ENCODE measurements at places on chromosomes 16 and 17.

DNA sequence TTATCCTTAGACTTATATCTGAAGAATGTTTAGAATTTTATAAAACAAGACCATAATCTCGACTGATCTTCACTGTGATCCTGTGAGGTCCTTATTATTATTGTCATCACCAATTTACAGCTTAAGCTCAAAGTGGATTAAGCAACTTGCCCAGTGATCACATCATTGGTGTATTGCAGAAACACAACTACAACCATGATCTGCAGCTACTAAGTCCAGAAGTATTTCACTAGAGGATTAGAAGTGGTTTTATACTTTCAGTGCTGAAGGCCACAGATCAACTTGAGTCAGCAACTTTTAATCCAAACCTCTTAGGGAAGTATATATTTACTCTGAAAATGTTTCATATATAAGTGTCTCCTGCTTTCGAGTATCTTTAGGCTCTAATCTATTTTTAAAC, 624.3 kb upstream of the SOX9 start:
- DNase-seq = no peak

- DNase-seq = no peak
Measured at GRCh38 chr16:88649924-88650748, 717 bp downstream of the CYBA start.

GRCh38 chr17:56540836-56541235, 52.7 kb upstream of the NOG start:
- no peak for DNase-seq

GRCh38 chr16:52099382-52099781, 447.6 kb downstream of the TOX3 start:
- DNase-seq = no peak

- no peak for DNase-seq
Measured at GRCh38 chr16:17511340-17511739, 40.6 kb upstream of the XYLT1 start.

DNA sequence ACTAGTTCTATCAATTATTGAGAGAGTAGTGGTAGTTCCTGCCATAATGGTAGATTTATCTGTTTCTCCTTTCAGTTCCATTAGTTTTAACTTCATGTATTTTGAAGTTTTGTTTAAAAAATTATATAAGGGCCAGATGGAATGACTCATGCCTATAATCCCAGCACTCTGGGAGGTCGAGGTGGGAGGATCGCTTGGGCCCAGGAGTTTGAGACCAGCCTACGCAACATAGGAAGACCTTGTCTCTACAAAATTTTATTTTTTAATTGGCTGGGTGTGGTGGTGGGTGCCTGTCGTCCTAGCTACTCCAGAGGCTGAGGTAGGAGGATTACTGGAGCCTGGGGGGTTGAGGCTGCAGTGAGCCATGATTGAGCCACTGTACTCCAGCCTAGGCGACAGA, 14.1 kb upstream of the UBTF start:
- no peak for DNase-seq

DNA sequence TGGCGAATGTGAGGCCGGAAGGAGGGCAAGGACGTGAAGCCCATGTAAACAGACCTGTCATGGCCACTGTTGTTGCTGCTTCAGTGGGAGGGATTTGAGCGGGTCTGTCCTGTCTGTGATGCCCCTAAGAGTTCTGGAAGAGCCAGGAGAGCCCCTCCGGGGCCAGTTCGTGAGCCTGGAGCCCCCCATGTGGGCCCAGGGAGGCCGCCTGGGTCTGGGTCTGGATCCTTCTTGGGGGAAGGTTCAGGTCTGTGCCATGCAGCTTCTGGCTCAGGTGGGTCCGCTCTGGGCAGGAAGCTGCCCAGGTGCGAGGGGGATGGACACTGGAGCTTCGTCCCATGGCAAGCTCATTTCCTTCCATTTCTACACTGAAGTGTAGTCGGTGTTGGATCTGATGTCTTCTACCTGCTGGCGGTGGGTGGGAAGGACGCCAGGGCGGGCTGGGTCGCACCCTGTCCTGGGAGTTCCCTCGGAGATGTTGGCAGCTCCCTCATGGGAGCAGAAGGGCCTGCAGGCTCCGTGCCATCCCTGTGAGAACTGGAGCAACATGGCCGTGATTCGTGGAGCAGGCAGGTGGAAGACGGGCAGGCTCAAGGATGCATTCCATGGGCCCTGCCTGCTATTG, 11.2 kb upstream of the WFIKKN1 start:
- DNase-seq = no peak

DNA sequence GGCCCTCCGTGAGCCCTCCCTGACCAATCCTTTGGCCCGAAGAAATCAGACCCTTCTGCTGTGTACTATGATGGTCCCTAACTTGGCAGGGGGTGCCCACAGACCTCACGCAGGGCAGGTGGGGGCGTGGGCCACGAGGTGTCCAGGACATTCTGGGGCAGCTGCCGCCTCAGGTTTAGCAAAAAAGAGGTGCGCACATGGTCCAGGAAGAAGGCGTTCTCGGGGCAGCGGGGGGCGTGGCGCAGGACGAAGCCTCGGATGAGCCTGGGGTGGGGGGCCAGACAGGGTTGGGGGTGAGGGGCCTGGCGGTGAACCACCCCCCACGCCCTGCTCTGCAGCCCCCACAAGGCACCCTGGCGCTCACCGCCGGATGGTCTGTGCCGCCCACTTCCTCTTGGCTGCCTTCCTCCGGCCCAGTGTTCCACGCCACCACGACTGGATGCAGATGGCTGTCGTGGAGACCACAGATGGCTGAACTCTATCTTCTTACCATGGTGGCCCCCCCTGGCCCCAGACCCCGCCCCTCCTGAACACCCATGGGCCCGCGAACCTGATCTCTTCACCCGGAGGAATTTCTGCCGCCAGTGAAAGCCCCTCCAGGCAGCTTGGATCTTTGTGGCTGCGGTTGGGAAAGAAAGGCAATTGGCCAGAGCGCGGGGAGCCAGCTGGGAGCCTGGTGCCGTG, 14.2 kb upstream of the CRK start:
- no peak for DNase-seq

- DNase-seq = no peak
Measured at GRCh38 chr17:81740395-81740961, 28.4 kb downstream of the SLC25A10 start.

GRCh38 chr16:57632568-57632967, 4.1 kb downstream of the ADGRG1 start:
- DNase-seq = no peak

- no peak for DNase-seq
Measured at GRCh38 chr17:50057521-50057991, 1.6 kb downstream of the ITGA3 start.

GRCh38 chr17:8021565-8022359, 17.1 kb upstream of the ALOX15B start:
- DNase-seq = no peak

- DNase-seq = no peak
Measured at GRCh38 chr17:65022751-65023700, 33.5 kb downstream of the GNA13 start.

GRCh38 chr16:28145796-28146195, 66.0 kb downstream of the XPO6 start:
- no peak for DNase-seq

DNA sequence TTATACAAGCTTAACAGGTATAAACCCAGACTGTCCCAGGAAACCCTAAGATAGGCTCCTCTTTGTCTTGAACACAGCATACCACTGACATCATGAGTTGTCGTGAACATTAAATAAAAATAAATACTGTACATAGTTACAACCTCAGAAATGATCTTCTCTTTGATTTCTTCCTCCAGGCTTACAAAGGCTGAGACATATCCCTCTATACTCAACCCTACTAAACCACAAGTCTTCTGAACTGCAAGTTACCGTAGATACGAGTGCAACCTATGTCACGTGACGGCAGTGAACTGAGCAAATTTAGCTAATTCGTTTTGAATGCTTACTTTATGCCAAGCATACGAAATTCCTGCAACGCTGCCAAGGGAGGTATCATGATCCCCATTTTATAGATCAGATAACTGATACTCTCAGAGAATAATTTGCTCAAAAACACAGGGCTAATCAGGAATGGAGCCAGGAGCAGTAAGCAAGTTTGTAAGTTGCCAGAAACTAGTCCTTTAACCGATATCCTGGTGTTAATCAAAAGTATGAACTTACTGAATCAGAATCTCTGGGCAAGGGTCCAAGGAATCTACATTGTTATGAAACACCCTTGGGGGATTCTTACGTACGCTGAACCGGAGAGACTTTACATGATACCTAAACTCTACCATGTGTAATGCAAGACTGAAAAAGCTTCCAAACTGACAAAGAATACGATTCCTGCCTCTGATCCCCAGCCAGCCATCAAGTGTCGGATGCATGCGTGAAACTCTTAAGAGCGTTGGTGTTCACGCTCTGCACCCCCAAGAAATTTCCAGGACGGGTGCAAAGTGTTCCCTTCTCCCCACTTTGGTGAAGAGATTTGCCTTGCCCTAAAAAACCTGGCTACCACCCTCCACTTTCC, 106.2 kb downstream of the XYLT1 start:
- no peak for DNase-seq

- DNase-seq = no peak
Measured at GRCh38 chr17:77897741-77898301, 60.7 kb upstream of the TNRC6C start.

DNA sequence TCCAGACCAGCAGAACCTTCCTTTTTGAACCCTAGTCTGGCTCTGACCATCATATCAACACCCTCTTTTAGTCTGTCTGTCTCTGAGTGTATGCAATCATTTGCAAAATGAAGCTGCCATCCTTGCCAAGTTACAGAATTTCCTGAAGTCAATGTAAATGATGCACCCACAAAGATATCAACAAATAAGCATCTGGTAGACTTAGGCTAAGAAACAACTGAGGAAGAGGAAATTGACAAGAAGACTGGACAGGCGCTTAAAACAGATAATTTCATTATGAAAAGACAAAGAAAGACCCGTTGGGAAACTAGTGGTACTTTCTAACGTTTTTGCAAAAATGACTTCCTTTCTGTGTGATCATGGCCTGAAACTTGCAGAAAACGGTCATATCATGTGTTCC, 24.7 kb upstream of the CIITA start:
- DNase-seq = no peak

DNA sequence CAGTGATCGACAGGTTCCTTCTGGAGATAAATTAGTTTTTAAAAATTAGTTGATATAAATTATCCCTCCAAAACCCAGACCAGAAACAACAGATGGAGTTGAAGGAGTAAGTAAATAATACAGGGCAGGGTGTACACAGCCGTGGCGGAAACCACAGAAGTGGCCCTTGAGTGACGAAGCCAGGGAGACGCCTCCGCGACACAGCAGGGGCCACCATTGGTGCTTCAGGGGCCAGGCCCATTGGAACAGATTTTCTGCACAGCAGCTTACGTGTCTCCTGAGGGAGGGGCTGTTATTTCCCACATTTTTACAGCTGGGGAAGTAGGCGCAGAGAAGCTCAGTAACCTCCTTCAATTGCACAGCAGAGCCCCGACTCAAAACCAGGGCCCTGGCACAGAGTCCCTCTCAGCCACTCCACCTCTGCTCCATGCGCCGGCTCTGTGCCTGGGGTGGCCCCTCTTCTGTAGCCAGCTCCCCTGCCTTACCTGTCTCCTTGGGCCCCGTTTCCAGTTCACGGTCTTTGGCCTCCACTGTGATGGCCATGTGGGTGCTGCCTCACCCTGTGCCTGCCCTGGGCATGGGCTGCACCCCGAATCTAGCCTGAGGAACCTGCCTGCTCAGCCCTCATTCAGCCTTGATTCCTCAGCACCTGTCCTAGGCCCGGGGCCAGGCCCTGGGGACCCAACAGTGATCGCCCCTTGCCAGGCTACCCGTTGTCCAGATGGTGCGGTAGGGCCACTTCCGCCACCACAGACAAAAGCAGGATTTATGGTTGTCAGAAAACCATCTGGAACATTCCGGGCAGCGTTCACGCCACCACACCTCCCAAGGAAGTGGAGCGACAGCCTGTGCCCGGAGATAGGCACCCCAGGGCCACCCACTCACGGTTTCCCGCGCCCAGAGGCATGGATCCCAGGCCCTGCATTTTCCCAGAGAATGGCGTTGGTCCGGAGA, 128.5 kb upstream of the GSE1 start:
- no peak for DNase-seq

GRCh38 chr16:65760874-65761273, 605.6 kb upstream of the CDH5 start:
- DNase-seq = no peak

GRCh38 chr17:57517632-57518456, 227.3 kb downstream of the CCDC182 start:
- no peak for DNase-seq

DNA sequence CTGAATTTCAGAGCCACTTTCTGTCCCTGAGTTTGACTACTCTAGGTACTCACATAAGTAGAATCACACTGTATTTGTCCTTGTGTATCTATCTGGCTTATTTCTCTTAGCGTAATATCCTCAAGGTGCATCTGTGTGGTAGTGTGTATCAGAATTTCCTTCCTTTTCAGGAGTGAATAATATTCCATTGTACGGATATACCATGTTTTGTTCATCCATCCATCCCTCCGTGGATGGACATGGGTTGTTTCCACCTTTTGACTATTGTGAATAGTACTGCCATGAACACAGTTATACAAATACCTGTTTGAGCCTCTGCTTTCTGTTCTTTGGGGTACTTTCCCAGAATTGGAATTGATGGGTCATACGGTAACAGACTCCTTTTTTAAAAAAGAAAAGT, 111.7 kb downstream of the PITPNC1 start:
- no peak for DNase-seq

DNA sequence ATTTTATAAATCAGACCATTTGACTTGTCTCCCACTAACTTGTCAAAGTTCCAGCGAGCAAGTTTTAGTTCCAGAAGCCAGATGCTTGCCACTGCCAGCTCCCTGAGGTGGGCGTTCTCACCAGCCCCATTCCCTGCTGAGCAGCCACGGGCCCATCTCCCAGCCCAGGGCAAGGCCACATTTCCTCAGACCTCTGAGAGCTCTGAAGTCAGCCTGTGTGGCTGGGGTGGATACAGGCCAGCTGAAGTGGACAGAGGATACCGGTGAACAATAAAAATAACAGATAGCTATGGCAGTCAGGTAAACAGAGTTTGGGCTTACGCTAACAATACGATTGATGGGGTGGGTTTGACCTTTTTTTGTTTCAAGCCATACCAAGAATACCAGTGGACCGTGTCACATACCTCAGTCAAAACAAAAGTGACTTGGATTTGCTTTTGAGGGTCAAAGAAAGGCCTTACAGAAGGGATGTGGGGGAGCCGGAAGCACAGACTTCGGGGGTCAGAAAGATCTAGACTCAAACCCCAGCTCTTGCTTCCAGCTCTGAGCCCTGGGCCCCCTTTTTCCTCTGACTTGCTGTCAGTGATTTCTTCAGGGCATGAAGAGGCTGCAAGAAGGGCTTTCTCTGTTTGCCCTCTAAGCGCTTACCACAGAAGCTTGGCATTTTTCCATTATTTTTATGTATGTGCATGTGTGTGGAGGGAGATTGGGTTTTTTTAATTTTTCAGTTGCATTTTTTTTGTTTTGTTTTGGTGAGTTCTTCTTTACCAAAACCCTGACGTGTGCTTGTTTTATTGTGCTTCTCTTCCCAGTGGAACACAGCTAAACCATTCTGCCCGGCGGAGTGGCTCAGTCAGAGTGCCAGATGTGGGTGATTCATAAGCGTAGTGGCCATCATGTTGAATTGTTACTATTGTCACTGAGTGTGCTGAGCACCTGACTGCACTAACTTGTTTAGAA, 109.9 kb downstream of the GNAO1 start:
- no peak for DNase-seq

Measured in stimulated activated effector memory CD8-positive, alpha-beta T cell treated with anti-CD3 and anti-CD28 coated beads, Interleukin-12 subunit alpha, Interleukin-12 subunit beta, amount 100 ng/mL, for 72 hours (primary cell).